LNCaP clone FGC (cell line): ENCODE measurements at places on chromosomes 7 and 10.

DNA sequence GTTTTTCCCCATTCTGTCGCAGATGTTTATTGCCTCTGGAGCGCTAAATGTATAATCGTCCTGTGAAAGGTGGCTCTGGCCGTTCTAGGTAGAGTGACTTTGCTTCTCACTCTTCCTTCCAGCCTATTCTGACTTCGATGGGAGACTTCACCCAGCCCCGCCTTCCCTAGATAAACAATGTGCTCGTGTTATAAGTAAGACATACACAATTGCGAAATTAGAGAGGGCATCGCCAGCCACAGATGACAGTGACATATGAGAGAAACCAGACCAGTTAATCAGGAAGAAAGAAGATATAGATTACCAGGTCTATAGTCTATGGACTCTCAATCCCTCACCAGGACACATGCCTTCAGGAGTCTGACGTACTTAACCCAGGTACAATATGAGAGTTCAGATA is 1050.5 kb upstream of the AUTS2 start:
- no peak for DNase-seq

GRCh38 chr7:70063927-70064326 is 465.7 kb downstream of the AUTS2 start:
- no peak for DNase-seq

DNA sequence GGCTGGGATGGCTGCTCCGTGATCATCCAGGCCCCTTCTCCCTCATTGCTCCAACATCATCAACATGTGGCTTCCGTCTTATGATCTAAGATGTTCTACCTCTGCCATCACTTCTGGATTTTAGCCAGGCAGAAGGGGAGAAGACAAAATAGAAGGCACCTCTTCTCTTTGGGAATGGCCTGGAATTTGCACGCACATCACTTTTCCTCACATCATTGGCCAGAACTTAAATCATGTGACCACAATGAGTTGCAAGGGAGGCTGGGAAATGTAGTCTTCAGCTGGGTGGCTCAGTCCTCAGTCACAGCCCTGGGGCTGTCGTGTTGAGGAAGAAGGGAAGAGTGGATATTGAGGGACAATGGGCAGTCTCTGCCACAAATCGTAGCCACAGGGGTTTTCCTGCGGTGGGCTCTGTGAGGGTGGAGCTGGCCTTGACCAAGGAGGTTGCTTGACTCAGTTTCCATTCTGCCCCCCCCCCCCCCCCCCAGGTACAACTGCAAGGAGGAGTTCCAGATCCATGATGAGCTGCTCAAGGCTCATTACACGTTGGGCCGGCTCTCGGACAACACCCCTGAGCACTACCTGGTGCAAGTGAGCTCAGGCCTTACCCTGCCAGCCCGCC is 50.3 kb downstream of the PALD1 start:
- DNase-seq, result peak; percentile 14

DNA sequence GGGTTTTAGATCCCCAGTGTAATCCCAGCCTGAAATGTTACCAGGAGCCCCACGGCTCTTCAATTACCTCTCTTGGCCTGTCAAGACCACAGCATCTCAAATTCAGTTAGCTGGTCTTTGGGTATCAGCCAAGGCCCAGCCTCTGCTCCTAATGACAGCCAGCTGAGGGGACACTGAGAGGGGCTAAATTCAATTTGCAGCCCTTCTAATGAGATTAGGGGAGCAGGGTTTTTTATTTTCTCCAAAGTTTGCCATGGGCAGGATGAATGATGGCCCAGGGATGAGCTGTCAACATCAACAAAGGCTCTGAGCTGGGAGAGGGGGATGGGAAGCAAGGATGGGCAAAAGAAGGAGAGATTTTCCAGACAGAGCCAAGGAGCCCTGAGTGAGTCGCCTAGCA is 116.8 kb upstream of the TBX20 start:
- DNase-seq, result no peak

- no peak for DNase-seq
These were observed 126.1 kb upstream of the FAM20C start for GRCh38 chr7:66296-66695.

- DNase-seq, result no peak
These were observed 2.6 kb downstream of the SCART1 start for GRCh38 chr10:133456041-133456951.

DNA sequence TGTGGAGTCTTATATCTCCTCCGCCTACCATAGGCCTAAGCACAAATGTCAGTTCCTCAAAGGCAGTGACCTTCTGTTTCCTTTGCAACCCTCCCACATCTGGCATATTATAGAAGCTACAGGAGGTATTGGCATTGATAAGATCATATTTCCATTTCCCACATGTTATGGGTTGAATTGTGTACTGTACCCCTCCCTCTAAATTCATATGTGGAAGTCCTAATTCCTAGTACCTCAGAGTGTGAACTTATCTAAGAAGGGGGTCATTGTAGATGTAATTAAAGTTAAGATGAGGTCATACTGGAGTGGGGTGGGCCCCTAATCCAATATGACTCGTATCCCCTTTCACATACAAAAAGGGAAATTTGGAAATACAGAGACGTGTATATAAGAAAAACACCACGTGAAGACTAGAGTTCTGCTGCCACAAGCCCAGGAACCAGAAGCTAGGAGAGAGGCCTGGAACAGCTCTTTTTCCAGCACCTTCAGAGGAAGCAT is 6.1 kb upstream of the LAMB4 start:
- DNase-seq, result no peak

GRCh38 chr10:77591238-77591880 is 46.2 kb downstream of the KCNMA1 start:
- no peak for DNase-seq

DNA sequence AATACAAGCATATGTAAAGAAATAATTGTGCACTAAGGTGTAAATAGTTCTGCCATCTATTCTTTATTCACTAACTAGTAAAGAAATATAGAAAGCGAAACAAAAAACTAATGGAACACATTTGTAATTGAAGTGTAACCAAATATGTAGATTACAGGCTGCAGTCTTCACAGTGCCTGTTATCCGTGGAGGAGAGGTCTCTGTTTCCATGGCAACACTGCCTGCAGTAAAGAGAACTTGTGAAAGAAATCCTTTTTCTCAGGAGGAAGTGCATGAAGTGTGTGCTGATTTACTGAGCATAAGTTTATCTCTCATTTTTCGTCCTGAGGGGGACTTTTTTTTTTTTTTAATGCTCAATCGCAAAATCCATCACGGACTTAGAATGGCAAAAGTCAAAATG is 102.5 kb downstream of the APBB1IP start:
- DNase-seq, result no peak

DNA sequence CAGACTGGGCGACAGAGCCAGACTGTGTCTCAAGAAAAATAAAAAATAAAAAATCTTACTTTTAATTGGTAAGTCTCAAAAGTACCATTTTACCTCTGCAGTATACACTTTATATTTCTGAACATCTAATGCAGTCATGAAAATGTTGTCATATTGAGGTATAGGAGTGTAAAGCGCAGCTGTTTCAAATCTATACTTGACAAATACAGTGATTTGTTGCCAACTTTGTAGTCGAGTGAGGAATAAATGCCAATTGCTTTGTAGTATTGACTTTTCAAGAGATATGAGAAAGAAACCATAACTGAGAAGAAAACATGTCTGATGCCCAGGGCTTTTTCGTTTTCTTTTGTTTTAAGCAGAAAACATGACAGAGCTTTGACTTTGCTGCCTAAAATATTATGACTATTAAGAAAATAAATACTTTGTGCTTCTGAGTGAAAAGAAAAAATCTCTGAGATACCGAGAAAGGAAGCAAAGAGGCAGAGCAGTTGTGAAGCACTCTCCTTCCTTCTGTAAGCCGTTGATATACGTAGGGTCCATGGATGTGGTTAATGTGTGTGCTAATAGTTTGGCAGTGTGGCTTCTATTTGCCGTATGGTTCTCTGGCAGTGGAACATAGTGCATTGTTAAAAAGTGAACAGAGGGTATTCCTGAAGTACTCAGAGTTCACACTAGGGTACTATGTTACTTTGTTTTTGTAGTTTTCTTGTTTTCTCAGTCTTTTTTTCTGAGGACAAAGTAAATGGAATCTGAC is 38.2 kb downstream of the AVL9 start:
- no peak for DNase-seq

DNA sequence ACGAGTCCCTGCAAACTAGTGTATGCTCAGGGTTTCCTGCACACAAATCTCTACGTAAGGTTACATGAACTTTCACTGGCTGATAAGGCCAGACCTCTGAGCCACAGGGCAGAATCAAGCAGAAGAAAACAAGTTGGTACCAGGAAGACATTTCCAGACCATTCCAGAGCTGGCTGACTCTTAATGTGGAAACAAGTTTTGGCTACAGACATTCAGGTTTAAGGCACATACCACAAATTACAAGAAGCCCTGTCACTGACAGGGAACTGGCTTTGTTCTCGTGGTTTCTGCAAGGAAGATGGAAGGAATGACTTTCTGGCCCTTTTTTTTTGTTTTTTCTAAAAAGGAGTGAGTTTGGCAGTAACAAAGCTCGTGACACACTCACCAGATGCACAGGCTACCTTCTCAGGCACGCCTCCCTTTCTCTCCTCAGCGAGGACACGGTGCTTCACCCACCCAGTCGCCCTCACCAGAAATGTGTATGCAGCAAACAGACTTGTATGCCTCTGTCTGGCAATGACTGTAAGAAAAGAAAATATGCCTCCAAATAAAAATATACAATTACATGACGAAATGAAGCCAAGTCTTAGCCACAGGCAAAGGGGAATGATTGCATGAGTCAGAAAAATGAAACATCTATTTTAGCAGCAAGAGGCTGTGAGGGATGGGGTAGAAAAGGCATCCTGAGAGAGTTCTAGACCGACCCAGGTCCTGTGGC is 22.6 kb downstream of the PLAC9 start:
- DNase-seq, result no peak

- DNase-seq, result peak; percentile 47
These were observed 322.4 kb downstream of the HGF start for GRCh38 chr7:81447351-81447952.

- DNase-seq, result no peak
These were observed 360 bp upstream of the OPN4 start for GRCh38 chr10:86653987-86654386.

DNA sequence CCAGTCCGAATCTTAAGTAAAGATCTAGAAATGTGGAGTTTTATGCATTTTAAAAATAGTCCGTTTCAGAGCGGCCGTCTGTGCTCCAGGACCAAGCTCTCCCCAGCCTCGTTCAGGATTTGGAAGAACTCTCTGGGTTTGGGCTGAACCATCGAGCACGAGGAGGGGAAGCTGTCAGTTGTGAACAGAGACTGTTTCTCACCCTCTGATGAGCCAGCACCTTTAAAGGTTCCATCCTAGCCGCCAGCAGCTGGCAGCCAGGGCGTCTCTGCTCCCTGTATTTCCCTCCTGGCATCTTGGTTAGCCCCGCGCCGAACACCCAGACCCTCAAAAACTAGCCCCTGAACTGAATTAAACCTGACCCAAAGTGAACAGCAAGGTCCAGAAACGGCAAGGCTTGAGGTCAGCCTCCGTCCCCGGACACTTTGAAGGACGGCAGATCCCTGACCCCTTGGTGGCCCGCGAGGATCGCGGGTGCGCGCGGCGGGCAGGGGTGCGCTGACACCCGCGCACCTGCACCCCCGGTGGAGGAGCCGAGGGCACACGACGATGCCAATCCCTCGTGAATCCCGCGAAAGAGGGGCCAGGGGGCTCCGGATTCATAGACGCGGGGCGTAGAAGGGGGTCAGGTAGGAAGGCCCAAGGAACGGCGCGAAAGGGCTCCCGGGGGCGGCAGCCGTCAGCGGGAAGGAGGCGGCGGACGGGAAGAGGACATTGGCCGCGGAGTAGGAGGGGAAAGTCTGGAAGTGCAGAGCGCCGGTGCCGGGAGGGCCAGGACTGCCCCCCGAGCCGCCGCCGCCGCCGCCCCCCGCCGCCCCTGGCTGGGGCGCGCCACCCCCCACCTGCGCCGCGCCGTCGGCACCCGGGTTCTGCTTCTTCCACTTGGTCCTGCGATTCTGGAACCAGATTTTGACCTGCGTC is 2.7 kb downstream of the NKX1-2 start:
- DNase-seq, result no peak

DNA sequence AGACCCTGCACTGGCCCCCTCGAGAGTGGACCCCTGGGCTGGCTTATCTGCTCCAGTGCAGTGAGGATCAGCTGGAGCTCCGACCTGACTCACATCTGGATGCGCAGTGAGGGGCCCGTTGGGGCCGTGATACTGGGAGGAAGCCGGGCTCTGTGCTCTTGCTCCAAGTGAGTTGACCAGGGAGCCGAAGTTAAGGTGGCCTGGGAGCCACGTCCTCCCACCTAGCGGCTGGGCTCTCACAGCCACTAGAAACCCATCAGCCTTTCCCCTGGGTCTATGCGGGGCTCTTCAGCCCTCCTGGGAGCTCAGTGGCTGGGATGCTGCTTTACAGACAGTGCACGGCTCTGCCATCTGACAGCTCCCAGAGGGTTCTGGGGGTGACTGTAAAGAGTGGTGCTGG is 9.1 kb downstream of the ALKBH4 start:
- no peak for DNase-seq

GRCh38 chr7:30726296-30727006 is 25.5 kb upstream of the INMT start:
- no peak for DNase-seq

DNA sequence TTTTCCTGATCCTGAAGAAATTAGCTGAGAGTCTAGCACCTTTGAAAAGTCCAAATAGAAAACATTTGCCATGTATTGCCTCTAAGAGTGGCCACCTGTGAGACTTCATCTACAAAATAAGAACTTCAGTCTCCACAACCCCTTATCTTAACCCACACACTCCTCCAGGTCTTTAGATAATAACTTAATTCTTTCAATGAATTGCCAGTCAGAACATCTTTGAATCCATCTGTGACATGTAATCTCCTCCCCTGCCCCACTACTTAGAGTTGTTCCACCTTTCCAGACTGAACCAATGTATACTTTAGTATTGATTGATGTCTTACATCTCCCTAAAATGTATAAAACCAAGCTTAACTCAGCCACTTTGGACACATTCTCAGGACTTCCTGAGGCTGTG is 84.4 kb upstream of the FAM171A1 start:
- no peak for DNase-seq

- DNase-seq, result no peak
These were observed 2.3 kb downstream of the WNT2 start for GRCh38 chr7:117320523-117320922.

DNA sequence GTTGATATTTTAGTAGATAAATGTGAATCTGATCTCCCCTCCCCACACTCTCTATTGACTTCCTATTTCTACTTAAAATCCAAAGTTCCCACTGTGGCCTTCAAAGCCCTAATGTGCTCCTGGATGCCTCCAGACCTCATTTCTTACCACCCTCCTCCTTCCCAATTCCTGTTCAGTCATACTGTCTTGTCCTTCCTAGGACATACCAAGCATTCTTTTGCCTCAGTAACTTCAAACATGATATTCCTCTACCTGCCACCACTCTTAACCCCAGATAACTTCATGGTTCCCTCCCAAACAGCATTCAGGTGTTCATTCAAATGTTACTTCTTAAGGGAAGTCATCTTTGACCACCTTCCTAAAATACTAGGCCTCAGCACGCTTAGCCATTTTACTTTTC is 34.2 kb upstream of the FAM221A start:
- DNase-seq, result no peak

DNA sequence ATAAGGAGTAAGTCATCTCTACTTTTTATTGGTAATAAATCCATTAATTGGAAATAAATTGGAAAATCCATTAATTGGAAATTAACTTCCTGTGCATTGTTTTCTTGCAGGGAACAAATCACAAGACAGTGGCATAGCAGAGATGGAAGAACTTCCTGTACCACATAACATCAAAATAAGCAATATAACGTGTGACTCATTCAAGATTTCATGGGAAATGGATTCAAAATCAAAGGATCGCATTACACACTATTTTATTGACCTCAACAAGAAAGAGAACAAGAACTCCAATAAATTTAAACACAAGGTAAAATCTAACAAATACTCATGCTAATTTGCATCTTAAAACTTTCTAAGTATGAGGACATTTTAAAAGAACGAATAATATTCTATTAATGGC is 57.8 kb downstream of the PHYHIPL start:
- no peak for DNase-seq
